Adrenal gland (tissue), 19 donors: ENCODE measurements at places on chromosomes 1 and 21. TPM values are rescaled to one million over a fixed set of nuclear protein-coding genes. Genes with fewer than 3 reads are reported as not detected.

DNA sequence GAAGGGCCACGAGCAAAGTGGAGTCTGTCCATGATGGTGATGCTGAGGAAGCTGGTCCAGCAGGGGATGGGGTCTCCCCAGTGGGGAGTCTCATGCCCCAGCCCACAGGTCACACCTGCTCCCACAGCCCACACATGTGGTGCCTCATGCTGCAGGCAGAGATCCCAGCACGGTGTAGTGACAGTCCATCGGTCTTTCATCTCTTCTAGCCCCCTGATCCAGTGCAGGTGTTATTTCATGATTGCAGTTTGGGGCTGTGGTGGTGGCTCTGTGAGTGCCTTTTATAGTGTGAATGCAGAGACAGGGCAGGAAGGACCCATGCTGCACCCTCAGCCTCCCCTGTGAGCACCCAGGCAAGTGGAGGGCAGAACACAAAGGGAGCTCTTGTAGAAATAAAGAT, 45.0 kb downstream of the UBASH3A start:
- H3K36me3 ChIP-seq = no peaks in the 10 kb centered on the region
- no peak overlapping the region for H3K27ac ChIP-seq
- no peak for DNase-seq
- no peaks in the 10 kb centered on the region for H3K4me1 ChIP-seq

- no peak overlapping the region for H3K4me3 ChIP-seq
- no peak overlapping the region for H3K27ac ChIP-seq
- H3K27me3 ChIP-seq = no peaks in the 10 kb centered on the region
- H3K36me3 ChIP-seq = no peaks in the 10 kb centered on the region
- peak; percentile 33 for DNase-seq
These were observed 67.9 kb upstream of the ZNF648 start for GRCh38 chr1:182129398-182129797.

DNA sequence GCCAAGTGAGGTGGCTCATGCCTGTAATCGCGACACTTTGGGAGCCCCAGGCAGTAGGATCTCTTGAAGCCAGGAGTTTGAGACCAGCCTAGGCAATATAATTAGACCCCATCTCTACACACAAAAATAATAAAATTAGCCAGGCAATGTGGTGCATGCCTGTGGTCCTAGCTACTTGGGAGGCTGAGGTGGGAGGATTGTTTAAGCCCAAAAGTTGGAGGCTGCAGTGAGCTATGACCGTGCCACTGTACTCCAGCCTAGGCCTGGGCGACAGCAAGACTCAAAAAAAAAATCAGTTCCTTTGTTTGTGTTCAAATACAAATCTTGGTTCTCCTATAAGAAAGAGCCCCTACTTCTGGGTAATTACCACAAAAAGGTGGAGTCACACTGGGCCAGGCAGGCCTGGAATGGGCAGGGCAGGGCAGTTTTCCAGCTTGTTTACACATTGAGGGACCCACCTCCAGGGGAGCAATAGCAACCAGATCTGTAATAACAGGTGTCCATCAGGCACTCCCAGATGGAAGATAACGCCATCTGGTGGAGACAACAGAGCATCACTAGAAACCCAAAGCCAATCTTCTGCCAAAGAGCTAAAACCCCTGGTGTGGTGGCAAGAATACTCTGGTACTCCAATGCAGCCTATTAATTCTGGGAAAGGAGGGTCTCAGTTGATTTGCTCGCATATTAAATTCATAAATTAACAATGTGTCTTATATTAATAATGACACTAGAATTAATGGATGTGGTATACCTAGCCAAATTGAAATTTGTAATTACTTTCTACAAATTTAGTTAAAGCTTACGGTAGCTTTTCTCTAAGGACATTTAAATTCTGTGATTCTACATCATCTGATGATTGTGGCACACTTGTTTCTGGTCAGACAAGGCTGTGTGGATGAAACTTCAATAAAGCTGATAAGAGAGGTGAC, 13.2 kb downstream of the PPP1R15B start:
- peaks cover 27% of the 10 kb centered on the region for H3K36me3 ChIP-seq
- no peaks in the 10 kb centered on the region for H3K4me1 ChIP-seq
- H3K27ac ChIP-seq = no peak overlapping the region

- peak overlapping the region; percentile 1 for H3K27ac ChIP-seq
- no peak overlapping the region for H3K4me3 ChIP-seq
- DNase-seq = no peak
- no peaks in the 10 kb centered on the region for H3K36me3 ChIP-seq
- H3K27me3 ChIP-seq = no peaks in the 10 kb centered on the region
These were observed 43.3 kb downstream of the RASAL2 start for GRCh38 chr1:178137238-178137637.

DNA sequence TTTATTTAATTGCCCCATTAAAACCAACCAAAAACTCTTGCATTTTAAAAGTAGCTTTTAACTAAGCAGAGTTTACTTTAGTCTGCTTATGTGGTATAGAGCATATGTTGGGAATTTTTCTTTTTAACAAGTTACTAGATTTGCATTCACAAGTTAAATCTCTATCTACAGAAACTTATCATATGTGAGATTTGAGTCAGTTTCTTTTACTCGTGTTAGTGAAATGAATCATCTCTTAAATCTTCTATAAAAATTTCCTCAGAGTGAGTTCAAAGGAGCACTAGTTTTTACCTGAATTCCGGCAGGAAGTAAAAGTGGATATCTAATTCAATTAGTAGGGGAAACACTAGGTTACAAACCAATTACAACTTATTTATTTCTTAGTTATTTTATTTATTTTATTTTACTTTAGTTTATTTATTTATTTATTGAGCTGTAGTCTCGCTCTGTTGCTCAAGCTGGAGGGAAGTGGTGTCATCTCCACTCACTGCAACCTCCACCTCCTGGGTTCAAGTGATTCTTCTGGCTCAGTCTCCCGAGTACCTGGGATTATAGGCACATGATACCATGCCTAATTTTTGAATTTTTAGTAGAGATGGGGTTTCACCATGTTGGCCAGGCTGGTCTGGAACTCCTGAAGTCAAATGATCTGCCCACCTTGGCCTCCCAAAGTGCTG, 1609.6 kb upstream of the B3GALT2 start:
- no peaks in the 10 kb centered on the region for H3K27me3 ChIP-seq
- DNase-seq = no peak
- H3K4me1 ChIP-seq = no peaks in the 10 kb centered on the region
- no peak overlapping the region for H3K4me3 ChIP-seq

DNA sequence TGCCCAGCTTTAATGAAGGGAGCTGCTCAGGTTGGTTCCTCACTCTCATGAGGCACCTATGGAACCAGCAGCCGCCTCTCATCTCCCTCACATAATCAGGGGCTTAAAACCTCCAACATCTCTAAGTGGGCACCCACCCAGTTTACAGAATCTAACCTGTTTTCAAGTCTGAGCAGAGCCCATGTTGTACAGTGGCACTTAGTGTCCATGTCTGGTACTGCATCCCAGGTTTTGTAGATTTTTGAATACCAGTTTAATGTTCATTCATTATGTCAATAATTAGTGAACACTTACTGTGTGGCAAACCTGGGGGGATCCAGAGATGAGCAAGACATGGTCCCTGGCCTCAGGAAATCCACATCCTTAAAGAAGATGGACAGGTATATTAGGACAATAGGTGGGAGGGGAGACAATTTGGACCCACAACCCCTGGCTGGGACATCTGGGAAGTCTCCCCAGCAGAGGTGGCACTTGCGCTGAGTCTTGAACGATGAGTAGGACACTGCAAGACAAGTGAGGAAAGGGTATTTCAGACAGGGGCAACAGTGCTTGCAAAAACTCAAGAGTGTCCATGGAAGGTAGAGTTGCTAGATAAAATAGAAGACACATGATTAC, 83.3 kb downstream of the LACTBL1 start:
- H3K27me3 ChIP-seq = no peaks in the 10 kb centered on the region
- H3K4me1 ChIP-seq = no peaks in the 10 kb centered on the region
- no peak overlapping the region for H3K27ac ChIP-seq
- peak; percentile 24 for DNase-seq
- H3K36me3 ChIP-seq = no peaks in the 10 kb centered on the region

The INSRR gene
- 1.3 TPM for total RNA-seq

GRCh38 chr1:57503337-57503736, 79.5 kb upstream of the DAB1 start:
- no peaks in the 10 kb centered on the region for H3K4me1 ChIP-seq
- no peak overlapping the region for H3K27ac ChIP-seq
- H3K4me3 ChIP-seq = no peak overlapping the region
- no peak for DNase-seq
- no peaks in the 10 kb centered on the region for H3K36me3 ChIP-seq

GRCh38 chr1:152970495-152970894, at the start of gene SPRR4:
SPRR4 (plus strand) TSS chr1:152970648; CDS start chr1:152971891, 1,243 bp downstream.
- no peaks in the 10 kb centered on the region for H3K4me1 ChIP-seq
- H3K27ac ChIP-seq = no peak within 1 kb of the TSS
- H3K36me3 ChIP-seq = no peaks in the 10 kb centered on the region
- no peaks in the 10 kb centered on the region for H3K27me3 ChIP-seq

DNA sequence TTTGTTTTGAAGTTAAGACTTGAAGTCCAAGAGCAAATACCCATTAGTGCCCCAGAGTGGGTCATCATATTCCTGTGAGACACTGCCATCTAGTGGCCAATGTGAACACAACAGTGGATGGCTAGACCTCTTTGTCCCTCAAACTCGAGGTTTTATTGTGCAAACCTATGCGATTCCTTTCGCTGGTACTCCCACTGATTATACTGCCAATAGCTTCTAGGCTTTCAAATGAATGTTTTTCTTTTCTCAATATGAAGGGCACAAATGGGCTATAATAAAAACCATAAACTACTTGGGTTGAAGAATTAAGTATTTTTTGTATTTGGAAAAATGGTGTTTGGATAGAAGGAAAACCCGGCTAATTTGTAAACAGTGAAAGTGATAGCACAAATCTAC, 100.4 kb upstream of the ZNF281 start:
- no peak overlapping the region for H3K4me3 ChIP-seq
- no peaks in the 10 kb centered on the region for H3K27me3 ChIP-seq
- no peaks in the 10 kb centered on the region for H3K4me1 ChIP-seq
- H3K36me3 ChIP-seq = no peaks in the 10 kb centered on the region

The RNU1-2 gene
- under 0.01 TPM for total RNA-seq

GRCh38 chr1:20555758-20556120, 3.4 kb downstream of the FAM43B start:
- peak overlapping the region; percentile 95 for H3K27ac ChIP-seq
- no peaks in the 10 kb centered on the region for H3K36me3 ChIP-seq
- no peaks in the 10 kb centered on the region for H3K27me3 ChIP-seq

The TRIM63 gene
- not detected for total RNA-seq

- no peaks in the 10 kb centered on the region for H3K4me1 ChIP-seq
- no peaks in the 10 kb centered on the region for H3K36me3 ChIP-seq
- H3K27ac ChIP-seq = no peak overlapping the region
- no peaks in the 10 kb centered on the region for H3K27me3 ChIP-seq
- DNase-seq = no peak
- H3K4me3 ChIP-seq = no peak overlapping the region
These were observed 114.9 kb downstream of the SLC35F3 start for GRCh38 chr1:234019387-234019786.

- no peak overlapping the region for H3K27ac ChIP-seq
- no peak overlapping the region for H3K4me3 ChIP-seq
- H3K27me3 ChIP-seq = no peaks in the 10 kb centered on the region
- H3K36me3 ChIP-seq = no peaks in the 10 kb centered on the region
- no peaks in the 10 kb centered on the region for H3K4me1 ChIP-seq
These were observed 49.3 kb downstream of the AZIN2 start for GRCh38 chr1:33130297-33130696.

The KRTAP7-1 gene
- not detected for total RNA-seq

GRCh38 chr1:227532019-227532619, 31.2 kb upstream of the ZNF678 start:
- no peak for DNase-seq
- H3K27ac ChIP-seq = no peak overlapping the region
- no peaks in the 10 kb centered on the region for H3K36me3 ChIP-seq
- H3K27me3 ChIP-seq = no peaks in the 10 kb centered on the region

The ANXA9 gene
- 0.57 TPM for total RNA-seq

The FMO3 gene
- 20.6 TPM for total RNA-seq
